ENCODE measurements at places on chromosomes 6 and 20. TPM values are rescaled to one million over a fixed set of nuclear protein-coding genes. Genes with fewer than 3 reads are reported as not detected.

- no peak for DNase-seq
These were observed 58.7 kb upstream of the SLC2A12 start for GRCh38 chr6:134111062-134111677.

DNA sequence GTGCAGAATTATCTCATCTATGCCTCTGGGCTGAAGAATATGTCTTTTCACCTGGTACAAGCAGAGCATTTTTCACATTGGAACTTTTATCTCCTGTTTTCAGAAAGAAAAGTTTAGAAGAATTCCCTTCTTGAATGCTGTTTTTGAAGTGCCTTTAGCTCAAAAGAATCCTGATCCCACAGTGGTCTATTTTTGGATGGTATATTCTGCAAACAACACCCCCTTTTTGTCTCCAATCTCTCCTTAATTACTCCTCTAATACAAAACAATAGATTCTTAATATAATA lies 57.7 kb upstream of the HFE start:
- no peak for DNase-seq

- DNase-seq: no peak
These were observed 19.2 kb upstream of the MRPS18A start for GRCh38 chr6:43706788-43707187.

DNA sequence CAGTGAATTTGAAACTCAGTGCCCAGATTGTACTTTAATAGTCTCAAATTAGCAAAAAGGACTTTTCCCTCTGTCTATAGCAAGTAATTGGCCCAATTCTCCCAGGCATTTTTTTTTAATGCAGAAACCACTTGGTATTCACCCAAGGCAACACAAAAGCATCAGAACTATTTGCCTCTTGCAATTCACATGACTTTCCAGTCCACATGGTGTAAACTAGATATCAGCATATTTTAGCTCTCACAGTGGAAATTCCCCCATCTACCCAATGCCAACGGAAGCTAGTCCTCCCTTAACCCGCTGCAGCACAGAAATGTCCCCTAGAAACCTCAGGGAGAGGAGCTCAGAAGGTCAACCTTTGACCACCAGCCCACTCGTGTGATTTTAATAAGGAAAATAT lies 103.4 kb upstream of the CDYL start:
- DNase-seq: no peak

Gene DLK2
- 1.0 TPM for total RNA-seq
